A549 treated with dexamethasone at 1 μM for 4 hours (cell line): ENCODE measurements at places on chromosomes 3 and 15. TPM values are rescaled to one million over a fixed set of nuclear protein-coding genes. Genes with fewer than 3 reads are reported as not detected.

MAGI1 gene
- 2.3 to 5.1 TPM (median 4.6 TPM) in 5 replicates for total RNA-seq

LARP6 gene
- 48.5 to 76.8 TPM (median 71.1 TPM) in 5 replicates for total RNA-seq

STRIT1 gene
- not detected in 5 replicates for total RNA-seq

PLS1 gene
- 9.6 to 12.7 TPM (median 10.8 TPM) in 5 replicates for total RNA-seq

SI gene
- not detected in 5 replicates for total RNA-seq

MASP1 gene
- 0.02 to 0.44 TPM (median 0.08 TPM) in 4 of 5 replicates, not detected in the other for total RNA-seq

CCR1 gene
- total RNA-seq = not detected in 5 replicates

UBAP1L gene
- total RNA-seq = 0.29 to 1.4 TPM (median 0.61 TPM) in 5 replicates

CHMP2B gene
- 84.8 to 103 TPM (median 91.1 TPM) in 5 replicates for total RNA-seq

CPB1 gene
- total RNA-seq = not detected in 5 replicates

RETNLB gene
- not detected in 5 replicates for total RNA-seq

C2CD4A gene
- 0.11 to 0.14 TPM (median 0.12 TPM) in 5 replicates for total RNA-seq

OXTR gene
- 8.9 to 11.9 TPM (median 10.9 TPM) in 5 replicates for total RNA-seq

ERICH6 gene
- 0.07 TPM in 2 of 5 replicates, not detected in the others for total RNA-seq

CCR5 gene
- not detected in 5 replicates for total RNA-seq

GRM2 gene
- 0.02 to 0.10 TPM (median 0.05 TPM) in 3 of 5 replicates, not detected in the others for total RNA-seq

ARPIN gene
- total RNA-seq = 10.3 to 14.4 TPM (median 13.8 TPM) in 5 replicates

MOBP gene
- total RNA-seq = 0.03 to 0.15 TPM (median 0.08 TPM) in 5 replicates

TNNC1 gene
- total RNA-seq = 0.87 to 1.3 TPM (median 1.3 TPM) in 5 replicates

EPM2AIP1 gene
- 4.9 to 8.5 TPM (median 7.1 TPM) in 5 replicates for total RNA-seq

CIDEC gene
- total RNA-seq = 75.0 to 96.1 TPM (median 82.6 TPM) in 5 replicates

PLD1 gene
- 6.5 to 8.1 TPM (median 7.9 TPM) in 5 replicates for total RNA-seq

COL8A1 gene
- not detected in 5 replicates for total RNA-seq

HCLS1 gene
- 0.08 to 0.15 TPM (median 0.11 TPM) in 4 of 5 replicates, not detected in the other for total RNA-seq

TWF2 gene
- total RNA-seq = 54.3 to 69.4 TPM (median 62.0 TPM) in 5 replicates

GOLGA6C gene
- total RNA-seq = not detected in 5 replicates

SNX22 gene
- total RNA-seq = 0.50 to 1.3 TPM (median 0.74 TPM) in 5 replicates

PARP14 gene
- 8.2 to 10.1 TPM (median 9.4 TPM) in 5 replicates for total RNA-seq

MYLK gene
- 13.5 to 18.4 TPM (median 16.9 TPM) in 5 replicates for total RNA-seq
